Kidney capillary endothelial cell (primary cell): ENCODE measurements at places on chromosomes 1 and 21.

DNA sequence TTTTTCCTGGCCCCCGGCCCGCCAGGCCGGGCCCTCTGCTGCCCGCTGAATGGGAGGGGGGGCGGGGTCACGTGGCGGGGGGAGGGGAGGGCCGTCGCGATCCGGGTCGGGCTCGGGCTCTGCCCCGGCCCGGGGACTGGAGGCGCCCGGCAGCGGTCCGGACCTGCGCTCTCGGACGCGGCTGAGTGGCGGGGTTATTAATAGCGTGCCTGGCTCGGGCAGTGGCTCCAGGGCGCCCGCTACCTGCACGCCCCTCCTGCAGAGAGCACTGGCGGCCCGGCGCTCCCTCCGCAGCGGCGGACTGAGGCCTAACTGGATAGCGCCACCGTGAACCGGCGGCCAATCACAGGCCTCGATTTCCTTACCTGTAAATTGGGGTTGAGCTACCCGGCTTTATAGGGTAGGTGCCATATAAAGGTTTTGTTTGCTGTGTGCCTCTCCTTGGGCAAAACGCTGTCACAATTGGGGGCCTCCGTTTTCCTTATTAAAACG lies 28.1 kb downstream of the AHDC1 start:
- DNase-seq: no peak

DNA sequence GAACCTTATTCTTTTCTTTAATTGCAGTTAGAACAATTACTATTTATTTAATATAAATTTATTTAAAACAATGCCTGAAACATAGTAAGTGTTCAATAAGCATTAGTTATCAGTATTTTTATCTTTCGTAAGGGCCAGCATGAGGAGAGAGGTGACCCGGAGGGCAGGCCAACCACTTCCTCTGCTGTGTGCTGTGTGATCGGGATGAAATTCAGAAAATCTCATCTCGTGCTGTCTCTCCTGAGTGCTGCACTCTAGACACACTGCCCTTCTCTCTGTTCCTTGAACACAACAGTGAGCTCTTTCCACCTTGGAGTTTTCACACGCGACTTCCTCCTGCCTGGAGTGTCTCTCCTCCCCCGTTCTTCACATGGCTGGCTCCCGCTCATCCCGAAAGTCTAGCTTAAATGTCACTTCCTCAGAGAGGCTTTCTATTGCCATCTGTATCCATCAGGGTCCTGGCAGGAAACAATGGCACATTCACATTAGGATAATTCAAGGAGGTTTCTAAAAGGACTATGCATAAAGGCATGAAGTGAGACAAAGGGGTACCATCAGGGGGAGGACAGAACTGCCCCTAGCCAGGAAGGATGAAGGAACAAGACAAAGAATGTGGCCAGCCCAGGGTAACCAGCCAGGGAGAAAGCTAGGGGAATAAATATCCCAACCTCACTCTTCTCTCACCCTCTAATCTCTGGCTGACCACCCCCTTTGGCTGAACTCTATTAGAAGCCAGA lies 142.6 kb upstream of the GJB5 start:
- DNase-seq: no peak

DNA sequence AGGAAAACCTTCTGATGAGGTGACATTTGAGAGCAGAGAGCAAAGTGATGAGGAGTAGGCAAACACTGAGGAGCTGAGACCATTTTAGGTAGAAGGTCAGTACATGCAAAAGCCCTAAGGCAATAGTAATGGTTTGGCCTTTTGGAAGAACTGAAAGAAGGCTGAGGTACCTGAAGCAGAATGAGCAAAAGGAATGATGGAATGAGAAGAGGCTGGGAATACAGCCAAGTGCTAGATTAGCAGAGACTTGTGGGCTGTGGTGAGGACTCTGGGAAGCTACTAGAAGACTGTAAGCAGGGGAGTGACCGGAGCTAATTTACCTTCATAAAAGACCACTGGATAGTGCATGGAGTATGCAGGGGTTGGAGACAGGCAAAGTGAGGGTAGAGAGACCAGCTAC lies 77.9 kb downstream of the GFI1 start:
- DNase-seq: no peak

DNA sequence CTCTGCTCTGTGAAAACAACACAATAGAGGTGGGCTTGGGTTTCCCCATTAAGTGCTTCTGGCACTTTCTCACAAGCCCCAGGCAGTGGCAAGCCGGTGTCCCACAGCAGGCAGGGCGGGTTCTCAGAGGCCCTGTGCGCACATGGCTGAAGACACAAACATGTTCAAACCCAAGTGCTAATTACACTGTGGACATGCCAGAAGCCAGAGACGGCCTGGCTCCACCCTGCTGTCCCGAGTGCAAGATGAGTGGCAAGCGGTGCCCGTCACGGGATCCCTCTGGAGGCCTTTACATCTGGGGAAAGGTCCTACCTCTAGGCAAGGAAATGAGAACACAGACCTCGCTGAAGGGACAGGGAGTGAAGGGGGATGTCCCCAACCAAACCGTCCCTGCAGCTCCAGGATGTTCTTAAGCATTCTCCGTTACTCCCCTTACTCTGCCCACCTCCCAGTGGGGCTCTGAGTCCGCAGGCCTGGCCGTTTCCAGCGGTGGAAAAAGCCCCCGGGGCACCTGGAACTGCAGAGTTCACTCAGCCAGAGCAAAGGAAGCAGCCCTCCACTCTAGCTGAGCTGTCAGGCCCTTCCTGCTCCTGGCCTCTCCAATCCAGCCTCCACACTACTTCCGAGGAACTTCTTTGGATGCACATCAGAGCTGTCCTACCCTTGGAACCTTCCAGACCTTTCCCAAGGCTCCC lies 57.4 kb downstream of the SLC66A1 start:
- DNase-seq: no peak

- DNase-seq: no peak
Measured at GRCh38 chr21:31201144-31201543, 142.9 kb downstream of the TIAM1 start.

DNA sequence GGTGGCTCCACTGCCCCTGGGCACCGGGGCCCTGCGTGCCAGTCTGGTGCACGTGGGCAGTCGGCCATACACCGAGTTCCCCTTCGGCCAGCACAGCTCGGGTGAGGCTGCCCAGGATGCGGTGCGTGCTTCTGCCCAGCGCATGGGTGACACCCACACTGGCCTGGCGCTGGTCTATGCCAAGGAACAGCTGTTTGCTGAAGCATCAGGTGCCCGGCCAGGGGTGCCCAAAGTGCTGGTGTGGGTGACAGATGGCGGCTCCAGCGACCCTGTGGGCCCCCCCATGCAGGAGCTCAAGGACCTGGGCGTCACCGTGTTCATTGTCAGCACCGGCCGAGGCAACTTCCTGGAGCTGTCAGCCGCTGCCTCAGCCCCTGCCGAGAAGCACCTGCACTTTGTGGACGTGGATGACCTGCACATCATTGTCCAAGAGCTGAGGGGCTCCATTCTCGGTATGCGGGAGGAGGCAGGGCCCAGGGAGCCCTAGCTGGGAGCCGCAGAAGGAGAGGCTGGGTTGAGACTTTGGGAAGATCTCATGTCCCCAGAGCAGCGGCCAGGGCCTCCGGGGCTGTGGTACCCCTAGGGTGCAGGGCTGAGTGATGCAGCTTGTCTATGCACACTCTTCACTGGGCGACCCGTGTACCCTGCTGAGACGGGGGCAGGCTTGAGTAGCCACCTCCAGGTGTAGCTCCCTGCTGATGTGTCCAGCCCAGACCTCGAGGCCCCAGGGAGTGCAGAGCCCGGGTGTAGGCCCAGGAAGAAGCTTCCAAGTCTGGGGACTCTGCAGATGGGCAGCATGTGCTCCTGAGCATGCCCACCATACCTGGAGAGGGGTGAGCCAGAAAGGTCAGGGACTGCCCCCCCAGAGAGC lies 1.8 kb downstream of the VWA1 start:
- DNase-seq: no peak

GRCh38 chr1:209397371-209397770 lies 186.1 kb upstream of the CAMK1G start:
- DNase-seq: no peak

DNA sequence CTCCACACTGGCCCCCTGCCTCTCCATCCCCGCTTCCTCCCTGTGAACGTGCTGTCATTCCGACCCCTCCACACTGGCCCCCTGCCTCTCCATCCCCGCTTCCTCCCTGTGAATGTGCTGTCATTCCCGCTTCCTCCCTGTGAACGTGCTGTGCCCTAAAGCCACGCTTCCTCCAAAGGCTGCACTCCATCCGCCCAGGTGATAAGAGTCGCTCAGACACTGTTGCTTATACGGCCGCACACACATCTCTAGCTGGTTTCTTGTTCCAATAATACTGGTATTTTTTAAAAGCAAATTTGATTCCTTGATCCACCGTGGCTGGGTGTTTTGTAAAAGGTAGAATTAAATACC lies 39.3 kb upstream of the TSPEAR start:
- no peak for DNase-seq

DNA sequence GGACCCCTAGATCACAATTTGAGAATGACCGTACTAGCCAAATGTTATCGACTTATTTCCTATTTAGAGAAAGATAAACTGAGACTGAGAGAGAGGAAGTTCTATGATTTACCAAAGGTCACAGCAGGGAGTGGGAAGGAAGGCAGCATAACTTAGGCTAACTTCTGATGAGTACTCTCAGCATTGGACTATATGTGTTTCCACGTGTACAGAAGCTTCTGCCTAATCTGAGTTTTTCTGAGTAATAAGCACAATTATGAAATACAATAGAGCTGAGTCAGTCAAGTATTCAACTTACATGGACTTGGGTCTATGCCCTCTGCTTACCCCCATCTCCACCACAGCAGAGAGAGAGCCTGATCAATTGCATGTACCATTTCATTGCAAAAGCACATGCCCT lies 88.1 kb upstream of the HIVEP3 start:
- no peak for DNase-seq

GRCh38 chr1:70091811-70092210 lies 113.6 kb downstream of the LRRC40 start:
- DNase-seq: no peak

GRCh38 chr21:41425588-41425953 lies 468 bp upstream of the MX1 start:
- no peak for DNase-seq

DNA sequence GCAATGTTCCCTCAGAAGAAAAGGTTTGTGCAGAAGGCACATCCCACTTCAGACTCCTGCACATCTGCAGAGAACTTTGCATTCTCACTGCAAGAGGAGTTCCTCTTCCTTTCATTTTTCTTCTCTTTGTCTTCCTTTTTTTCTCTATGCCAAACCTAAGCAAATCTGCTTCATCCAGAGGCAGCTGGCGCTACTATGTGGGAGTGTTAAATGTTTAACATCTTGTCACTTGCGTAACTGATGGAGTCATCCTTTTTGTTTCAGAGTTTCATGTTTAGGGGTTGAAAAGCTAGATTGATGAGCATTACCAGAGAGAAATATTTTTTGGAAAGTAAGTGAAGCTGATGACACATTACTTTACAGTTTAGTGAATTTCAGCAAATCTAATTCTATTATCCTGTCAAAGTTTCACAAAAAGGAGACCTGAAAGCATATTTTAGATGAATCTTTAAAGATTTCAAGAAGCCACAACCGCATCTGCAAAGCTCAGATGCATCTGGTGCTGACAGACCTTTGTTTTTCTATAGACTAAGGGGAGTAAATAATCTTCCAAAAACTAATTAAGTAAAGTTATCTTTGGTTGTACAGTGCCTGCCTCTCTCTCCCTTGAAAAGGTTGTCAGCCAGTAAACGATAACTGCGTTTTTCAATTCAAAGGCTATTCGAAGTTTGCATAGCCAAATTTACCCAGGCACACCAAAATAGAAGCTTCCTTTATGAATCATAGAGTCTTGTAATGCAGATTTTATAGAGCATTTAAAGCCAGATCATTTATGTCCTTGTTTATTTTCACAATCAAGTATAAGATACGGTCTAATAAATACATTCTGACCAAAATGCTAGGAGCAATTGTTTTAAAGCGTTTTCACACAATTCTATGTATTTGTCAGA lies 1.2 kb upstream of the LRRC53 start:
- DNase-seq: no peak

- no peak for DNase-seq
Measured at GRCh38 chr1:200704986-200705500, 33.6 kb upstream of the CAMSAP2 start.

- no peak for DNase-seq
Measured at GRCh38 chr1:200896531-200897196, 2.0 kb downstream of the INAVA start.

GRCh38 chr1:231106347-231106746 lies 55.5 kb upstream of the TRIM67 start:
- peak; percentile 78 for DNase-seq

GRCh38 chr21:42513151-42513984 lies at the start of gene SLC37A1:
Gene SLC37A1, plus strand, starts transcription at chr21:42513852. Its CDS starts 4,603 bp downstream, at chr21:42518455.
- no peak for DNase-seq

DNA sequence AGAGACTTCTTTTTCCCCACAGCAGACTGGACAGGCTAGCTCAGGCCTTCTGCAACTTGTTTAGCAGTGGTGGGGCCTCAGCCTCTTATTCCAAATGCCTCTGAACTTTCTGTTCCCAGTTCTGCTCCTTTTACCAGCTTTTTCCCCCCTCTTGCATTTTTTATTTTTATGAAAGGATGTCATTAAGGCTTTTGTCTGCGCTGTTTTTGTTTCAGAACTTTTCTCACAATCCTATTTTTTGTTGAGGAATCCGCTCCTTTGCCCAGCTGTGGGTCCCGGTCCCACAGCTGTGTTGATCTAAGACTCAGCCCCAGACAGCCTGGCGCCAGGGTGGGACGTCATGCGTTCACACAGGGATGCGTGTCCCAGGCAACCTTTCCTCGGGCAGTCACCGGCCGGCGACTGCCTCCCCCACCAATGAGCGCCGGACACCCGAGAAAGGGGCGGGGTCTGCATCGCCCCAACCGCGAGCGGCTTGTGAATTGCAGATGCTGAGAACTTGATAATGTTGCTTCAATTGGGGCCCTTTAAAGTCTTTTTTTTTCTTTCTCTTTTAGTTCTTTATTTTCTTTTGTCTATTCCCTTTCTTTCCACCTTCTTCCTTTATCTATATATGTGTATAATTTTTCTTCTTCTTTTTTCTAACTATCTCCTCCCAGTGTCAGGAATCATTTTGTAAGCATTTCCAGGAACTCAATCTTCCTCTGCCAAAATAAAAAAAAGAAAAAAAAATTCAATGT lies 3.0 kb upstream of the ID3 start:
- peak; percentile 98 for DNase-seq

DNA sequence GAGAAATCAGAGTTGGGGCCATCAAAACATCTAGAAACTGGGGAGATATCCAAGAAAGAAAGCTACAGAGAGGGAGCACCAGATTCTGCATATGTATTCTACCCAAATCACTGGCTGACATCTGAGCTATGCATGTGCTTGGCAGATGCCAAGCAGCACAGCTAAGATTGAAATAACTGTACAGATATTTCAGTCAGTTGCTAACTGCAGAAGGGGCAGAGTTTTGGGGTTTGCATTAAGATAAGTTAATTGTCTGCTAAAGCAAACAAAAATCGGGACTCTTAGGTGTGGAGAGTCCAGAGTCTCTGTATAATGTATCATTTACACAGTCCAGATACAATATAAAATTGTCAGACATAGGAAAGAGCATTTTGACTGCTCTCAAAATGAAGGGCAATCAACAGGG lies 437.1 kb downstream of the PTBP2 start:
- no peak for DNase-seq

- DNase-seq: no peak
Measured at GRCh38 chr21:39004634-39005501, 178.4 kb downstream of the PSMG1 start.
